Hippocampal formation (tissue), 2 donors: ENCODE measurements at places on chromosomes 5 and 9.

DNA sequence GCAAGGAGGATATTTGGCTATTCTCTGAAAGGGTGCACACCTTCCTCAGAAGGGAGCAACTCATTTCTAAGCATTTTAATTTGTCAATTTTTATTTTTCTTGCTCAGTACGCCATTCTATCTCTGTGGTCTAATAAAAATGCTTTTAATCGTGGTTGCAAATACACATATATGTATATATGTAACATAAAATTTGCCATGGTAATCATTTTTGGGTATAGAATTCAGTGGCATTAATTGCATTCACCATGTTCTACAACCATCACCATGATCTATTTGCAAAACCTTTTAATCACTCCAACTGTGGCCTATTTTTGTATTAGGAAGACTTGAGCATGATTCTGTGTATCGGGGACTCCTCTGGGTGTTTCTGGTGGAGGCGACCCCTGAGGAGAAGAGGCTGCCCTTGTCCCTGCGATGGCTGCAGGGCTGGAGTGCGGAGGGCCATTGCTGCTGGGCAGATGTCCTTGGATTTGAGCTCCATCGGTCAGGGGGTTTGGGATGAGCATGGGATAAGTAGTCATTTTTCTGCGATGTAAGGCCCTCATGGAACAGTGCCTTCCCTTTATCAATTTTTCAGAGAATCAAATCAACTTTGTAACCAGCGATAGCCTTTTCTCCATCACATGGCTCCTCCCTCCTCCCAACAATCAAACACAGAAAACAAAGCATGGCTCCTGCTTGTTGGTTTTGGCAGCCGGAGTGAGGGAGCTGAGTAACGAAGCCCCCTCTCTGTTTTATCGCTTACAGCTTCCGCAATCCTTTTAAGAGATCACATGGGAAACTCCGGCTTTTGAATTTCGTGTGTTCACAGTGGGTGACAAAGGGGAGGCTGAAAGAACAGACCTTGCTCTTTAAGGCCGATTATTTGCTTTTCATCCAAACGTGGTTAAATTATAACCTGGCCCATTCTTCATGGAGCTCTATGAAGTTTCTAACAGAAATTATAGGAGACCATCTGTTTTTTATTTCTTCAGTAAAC, 187.3 kb downstream of the TENT4A start:
- DNase-seq, result no peak

DNA sequence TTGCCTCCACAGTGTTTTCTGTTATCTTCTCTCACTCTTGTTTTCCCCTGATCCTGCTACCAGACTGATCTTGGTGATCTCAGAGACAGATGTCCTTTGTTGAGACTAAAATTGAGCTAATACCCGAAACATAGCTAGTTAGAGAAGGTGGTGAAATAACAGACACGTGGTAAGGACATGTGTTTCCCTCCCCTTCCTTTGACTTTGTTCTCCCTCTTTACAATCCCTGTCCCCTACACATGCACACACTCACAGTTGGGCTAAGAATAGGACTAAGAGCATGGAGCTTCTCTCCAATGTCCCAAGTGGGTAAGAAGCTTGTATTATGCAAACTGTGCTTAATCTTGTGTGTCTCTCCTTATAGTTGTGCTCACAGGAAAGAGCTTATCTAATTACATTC, 1603.0 kb upstream of the C9orf72 start:
- DNase-seq, result no peak

- no peak for DNase-seq
These were observed 122.9 kb downstream of the MACROH2A1 start for GRCh38 chr5:135276151-135276550.

GRCh38 chr5:144284931-144285502, 114.3 kb downstream of the KCTD16 start:
- peak; percentile 24 for DNase-seq

DNA sequence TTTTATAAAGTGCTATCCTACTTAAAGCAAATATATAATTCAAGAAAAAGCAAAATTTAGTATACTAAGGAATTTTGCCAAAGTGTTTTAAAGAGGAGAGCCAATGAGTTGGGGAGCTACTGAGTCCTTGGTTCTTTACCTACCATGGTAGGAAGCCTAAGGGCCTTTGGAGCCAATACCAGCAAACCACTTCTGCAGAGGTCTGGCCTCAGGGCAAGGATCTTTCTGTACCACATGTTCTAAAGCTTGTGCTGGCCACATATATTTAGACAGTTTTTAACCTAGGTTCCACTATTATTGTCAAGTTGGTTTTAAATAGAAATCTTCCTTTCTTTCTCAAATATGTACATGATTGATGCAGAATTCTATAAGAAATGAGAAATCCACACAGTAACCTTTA, 172.3 kb upstream of the NREP start:
- DNase-seq, result no peak

GRCh38 chr9:83219924-83220438, 157.0 kb upstream of the RASEF start:
- no peak for DNase-seq

- no peak for DNase-seq
These were observed 93.7 kb upstream of the DAB2 start for GRCh38 chr5:39518516-39518915.

DNA sequence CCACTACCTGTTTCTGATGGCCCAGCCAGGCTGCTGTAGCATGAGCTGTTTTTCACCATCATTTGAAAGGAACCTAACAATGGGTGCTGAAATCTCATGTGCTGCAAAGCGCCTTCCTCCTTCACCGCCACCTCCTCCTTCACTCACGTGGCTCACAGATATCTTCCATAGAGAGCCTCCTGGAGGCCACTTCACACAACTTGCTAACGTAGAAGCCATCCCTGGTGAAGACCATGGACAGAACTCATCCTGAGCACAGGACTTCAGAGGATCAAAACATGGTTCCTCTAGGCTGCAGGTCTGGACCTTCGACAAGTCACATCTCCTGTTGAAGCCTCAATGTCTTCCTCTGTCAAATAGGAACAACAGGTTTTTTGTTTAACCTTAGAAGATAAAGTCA, 155.5 kb upstream of the RAD23B start:
- no peak for DNase-seq

DNA sequence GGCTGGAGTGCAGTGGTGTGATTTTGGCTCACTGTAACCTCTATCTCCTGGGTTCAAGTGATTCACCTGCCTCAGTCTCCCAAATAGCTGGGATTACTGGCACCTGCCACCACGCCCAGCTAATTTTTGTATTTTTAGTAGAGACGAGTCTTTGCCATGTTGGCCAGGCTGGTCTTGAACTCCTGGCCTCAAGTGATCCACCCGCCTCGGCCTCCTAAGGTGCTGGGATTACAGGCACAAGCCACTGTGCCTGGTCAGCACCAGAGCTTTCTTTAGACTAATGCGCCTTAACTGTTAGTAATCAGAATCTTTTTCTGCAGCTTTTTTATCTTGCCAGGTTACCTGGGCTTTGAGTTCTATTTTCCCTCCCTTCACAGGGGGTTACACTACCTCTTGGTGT, 18.4 kb downstream of the PTGS1 start:
- no peak for DNase-seq

DNA sequence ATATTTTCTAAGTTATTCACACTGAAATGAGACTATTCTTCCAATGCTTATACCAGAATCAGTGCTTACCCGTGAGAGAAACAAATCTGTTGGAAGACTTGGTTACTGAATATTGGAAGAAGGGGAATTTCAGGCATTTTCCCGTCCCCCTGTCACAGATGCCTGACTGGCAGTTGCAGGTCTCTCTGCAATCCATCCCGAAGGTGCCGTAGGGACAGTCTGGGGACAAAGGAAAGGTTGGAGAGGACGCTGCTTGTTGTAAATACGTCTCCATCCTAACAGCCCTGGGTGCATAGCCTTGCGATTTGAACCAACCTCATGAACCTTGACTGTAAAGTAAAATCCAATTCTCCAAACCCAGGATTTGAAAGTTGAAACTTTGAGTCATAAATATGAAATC, 3.5 kb downstream of the ESM1 start:
- DNase-seq, result no peak

- DNase-seq, result no peak
These were observed 145.4 kb upstream of the IER5L start for GRCh38 chr9:129323376-129323998.
